H54 (cell line): ENCODE measurements at places on chromosomes 6 and 20.

GRCh38 chr20:58131551-58132142, 96.8 kb downstream of the ANKRD60 start:
- DNase-seq, result peak; percentile 53

- DNase-seq, result no peak
Observed at GRCh38 chr6:36054956-36055355, 27.3 kb downstream of the MAPK14 start.

- peak; percentile 82 for DNase-seq
Observed at GRCh38 chr6:44655412-44656342, 268.2 kb downstream of the CDC5L start.

- DNase-seq, result no peak
Observed at GRCh38 chr6:33189164-33189563, 3.1 kb downstream of the COL11A2 start.

DNA sequence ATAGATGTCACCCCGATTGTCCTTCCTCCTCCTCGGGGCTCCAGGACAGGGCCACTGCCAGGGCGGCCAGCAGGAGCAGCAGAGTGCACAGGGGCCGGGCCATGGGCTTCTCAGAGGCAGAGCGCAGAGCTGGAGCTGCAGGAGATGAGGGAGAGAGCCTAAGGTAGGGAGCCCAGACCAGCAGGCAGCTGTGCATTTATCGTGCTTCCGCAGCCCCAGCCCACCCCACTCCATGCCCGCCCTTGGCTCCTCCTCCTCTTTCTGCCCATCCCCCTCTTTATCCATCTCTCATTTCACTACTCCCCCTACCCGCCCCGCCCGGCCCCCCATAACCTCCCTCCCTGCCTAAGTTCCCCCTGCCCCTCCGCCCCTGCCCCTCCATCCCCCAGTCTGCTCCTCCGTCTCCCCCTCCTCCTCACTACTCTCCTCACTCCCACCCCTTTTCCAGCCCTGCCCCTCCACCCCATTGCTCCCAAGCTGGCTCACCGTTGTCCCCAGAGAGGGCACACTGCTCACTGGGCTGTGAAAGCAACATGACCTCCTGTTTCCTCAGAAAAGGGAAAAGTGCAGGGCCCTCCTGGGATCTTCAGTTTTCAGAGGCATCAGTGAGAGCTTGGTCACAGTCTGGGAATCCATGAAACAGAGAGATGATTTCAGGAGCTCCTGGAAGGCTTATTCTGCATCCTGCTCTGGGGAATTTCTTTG, 25.5 kb upstream of the CST1 start:
- no peak for DNase-seq

DNA sequence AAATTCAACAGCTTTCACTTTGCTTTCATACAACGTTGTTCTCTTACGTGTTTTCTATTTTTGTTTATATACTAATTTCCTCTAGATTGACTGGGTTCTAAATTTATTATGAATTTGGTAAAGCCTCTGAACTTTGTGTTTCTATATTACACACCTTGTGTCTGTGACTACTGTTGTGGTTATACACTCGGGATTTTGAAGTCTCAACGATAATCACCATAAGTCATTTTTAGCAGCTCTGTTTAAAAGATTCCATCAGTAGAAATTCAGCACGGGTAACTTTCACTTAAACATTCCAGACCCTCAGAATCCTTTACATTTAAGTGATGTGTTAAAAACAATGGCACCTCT, 31.8 kb upstream of the HBS1L start:
- no peak for DNase-seq

DNA sequence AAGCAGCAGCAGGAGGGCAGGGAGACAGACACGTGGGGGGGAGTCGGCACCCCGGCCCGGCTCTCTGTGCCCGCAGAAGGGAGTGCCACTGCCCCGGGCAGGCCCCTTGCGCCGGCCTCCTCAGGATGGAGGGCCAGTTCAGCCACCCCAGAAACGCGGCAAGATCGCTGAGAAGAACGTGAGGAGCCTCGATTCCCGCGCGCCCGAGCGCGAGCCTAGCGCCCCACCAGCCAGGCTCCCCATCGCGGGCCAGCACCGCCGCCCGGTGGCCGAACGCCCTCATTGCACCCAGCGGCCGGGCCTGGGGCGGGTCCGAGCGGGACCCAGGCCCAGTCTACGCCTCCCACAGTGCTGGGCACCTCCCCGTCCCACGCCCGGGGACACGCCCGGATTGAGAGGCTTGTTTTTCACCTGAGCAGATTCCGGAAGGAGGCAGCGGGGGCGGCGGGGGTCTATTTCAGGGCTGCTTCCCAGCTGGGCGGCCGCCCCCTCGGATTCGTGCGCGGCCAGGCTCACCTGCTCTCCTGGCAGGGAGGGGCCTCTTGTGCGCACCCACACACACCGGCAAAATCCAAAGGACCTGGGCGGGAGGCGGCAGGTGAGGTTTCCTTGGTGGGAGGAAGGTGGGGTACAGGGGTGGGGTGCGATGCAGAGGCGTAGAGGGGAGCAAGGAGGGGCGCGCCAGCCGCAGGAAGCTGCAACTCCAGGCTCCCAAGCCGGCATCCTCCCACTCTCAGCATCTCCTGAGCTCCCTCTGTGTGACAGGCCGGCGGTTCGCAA, 9.0 kb upstream of the GRM4 start:
- DNase-seq, result peak; percentile 90

- DNase-seq, result no peak
Observed at GRCh38 chr6:11473008-11473740, 64.4 kb upstream of the TMEM170B start.

DNA sequence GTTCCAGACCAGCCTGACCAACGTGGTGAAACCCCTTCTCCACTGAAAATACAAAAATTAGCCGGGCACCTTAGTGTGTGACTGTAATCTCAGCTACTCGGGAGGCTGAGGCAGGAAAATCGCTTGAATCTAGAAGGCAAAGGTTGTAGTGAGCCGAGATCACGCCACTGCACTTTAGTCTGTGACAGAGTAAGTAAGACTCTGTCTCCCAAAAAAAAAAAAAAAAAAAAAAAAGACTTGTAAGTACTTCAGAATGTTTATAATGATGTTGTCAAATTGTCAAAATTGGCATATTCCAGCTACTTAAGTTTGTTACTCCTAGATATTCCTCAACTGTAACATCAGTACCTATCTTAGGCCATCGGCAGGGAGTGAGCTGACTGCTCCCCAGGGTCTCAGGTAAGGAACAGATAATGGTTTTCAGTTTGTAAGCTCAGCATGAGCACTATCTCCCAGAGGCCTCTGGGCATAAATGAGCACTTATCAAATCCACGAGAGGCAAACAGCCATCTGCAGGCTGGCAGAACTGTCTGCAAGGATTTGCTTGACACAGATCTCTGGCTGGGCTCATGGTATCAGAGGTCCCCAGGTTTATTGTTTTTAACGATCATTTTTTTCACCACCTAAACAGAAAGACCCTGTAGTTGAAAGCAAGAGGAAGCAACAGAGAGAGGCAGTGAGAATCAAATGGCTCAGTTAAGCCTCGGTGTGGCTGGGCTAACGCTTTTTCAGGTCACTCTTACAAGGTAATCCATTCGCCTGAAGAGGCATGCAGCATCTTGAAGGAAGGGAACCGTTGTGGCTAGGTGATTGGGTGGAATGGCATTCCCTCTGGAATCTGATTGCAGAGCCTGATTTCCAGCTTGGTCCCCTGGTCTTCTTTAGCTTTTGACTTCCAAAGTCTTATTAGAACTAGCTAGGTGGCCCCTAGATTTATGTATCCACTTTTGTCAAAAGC, 115.9 kb downstream of the LY86 start:
- no peak for DNase-seq

GRCh38 chr6:140677781-140678528, 1303.5 kb upstream of the CITED2 start:
- DNase-seq, result no peak

- no peak for DNase-seq
Observed at GRCh38 chr20:61056627-61057442, 195.2 kb upstream of the CDH4 start.

GRCh38 chr20:21101453-21101931, 4.7 kb downstream of the LINC00237 start:
- DNase-seq, result no peak

DNA sequence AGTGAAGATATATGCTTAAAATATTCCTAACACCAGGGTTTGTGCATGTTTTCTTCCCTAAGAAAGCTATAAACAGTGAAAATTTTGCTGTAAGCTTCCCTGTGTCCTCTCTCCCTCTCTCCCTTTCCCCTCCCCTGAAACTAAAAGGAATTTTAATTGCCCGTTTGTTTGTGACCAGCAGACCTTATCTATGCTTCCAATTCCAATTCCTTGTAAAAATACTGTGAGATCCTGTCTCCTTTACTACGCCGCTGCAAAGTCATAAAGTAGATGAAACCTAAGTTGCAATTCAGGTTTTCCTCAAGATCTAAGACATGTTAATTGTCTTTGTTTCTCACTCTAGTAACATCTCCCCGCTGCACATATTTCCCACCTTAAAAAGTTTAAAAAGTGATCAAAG, 82.3 kb downstream of the DNAH8 start:
- no peak for DNase-seq

- DNase-seq, result no peak
Observed at GRCh38 chr6:14695579-14695978, 550.3 kb upstream of the JARID2 start.

DNA sequence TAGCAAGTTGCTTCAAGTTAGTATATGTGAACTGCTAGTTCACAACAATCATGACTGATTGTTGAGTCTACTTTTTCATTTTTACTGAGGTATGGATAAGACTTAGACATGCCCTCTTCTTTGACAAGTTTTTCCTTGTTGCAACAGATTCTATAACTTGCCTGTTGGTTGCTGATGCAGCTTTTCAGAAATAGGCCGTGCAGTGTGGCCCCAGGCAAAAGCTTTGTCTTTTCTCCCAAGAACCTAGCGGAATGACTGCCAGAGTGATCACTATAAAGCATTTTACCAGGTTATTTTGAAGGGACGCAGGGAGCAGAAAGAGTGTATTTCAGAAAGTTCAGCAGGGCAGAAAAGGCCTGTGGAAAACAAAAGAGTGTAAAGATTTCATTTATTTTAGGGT, 16.0 kb downstream of the HECA start:
- DNase-seq, result no peak

DNA sequence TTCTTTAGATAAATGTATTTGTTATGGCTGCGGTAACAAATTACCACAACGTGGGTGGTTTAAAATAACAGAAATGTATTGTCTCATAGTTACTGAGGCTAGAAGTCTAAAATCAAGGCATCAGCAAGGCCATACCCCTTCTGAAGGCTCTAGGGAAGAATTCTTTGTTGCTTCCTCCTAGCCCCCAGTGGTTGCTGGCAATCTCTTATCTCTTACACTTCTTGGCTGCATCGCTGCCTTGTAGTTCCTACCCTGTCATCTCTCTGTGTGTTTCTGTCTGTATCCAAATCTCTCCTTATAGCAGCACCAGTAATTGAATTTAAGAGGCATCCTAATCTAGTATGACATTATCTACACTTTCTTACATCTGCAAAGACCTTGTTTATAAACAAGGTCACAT, 534.7 kb downstream of the PHF3 start:
- no peak for DNase-seq

GRCh38 chr20:13147071-13147963, 73.8 kb upstream of the ISM1 start:
- no peak for DNase-seq

DNA sequence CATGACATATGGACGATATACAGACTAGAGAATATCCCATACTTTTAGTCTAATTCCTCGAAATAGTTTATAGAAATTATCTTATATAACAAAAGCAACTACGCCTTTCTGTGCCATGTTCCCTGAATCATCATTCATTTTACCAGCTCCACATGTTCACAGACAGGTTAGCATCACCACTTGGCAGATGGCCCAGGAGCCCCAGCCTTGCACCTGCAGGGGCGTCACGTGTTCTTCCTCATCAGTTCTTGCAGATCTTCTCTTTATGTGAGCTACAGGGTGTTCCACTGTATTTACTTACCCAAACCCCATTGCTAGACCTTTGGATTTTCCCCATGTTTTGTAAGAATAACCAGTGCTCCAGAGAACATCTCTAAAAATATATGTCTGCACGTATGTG, 12.6 kb upstream of the BNIP5 start:
- DNase-seq, result no peak

GRCh38 chr6:166556336-166556735, 30.1 kb downstream of the RAMACL start:
- no peak for DNase-seq

DNA sequence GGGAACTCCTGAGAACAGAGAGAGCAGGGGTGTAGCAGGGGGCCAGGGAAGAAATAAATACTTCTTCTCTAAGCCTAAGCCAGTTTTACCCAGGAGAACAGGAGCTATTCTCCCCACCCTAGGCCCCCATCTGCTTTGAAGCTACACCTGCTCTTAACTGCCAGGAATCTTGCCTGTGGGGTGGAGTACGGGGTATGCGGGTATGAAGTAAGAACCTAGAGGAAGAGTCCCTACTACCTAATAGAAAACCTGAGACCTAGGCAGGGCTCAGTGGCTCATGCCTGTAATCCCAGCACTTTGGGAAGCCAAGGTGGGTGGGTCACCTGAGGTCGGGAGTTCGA, 1.5 kb downstream of the SLC29A1 start:
- no peak for DNase-seq

DNA sequence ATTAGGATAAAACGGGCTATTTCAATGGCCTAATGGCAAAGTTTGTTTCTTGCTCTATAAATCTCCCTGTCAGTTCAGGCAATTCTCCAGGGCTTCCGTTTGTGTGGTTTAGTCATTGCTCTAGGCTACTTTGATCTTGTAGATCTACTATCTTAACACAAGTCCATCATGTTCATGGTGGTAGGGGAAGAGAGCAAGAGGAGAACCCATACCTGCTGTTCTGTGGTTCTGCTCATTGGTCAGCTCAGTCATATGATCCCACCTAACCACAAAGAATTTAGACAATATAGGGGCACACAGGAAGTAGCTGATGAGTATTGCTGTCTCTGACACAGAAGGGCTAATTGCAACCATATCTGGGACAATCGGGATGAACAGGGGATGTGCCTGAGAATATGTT, 4.9 kb upstream of the DEK start:
- DNase-seq, result peak; percentile 42

DNA sequence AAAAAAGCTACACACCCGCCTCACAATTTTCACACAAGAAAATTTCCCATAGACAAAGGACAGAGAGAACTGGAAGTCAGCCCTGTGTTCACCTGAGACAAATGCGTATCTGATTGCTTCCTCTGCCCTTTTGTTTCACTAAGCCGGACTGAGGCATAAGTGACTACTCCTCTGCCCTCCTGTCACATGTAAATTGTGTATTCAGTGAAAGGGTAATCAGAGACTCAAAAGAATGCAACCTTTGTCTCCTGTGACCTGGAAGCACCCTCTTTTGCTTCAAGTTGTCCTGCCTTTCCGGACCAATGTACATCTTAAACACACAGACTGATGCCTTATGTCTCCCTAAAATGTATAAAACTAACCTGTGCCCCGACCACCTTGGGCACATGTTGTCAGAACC, 483.8 kb upstream of the EYS start:
- no peak for DNase-seq

DNA sequence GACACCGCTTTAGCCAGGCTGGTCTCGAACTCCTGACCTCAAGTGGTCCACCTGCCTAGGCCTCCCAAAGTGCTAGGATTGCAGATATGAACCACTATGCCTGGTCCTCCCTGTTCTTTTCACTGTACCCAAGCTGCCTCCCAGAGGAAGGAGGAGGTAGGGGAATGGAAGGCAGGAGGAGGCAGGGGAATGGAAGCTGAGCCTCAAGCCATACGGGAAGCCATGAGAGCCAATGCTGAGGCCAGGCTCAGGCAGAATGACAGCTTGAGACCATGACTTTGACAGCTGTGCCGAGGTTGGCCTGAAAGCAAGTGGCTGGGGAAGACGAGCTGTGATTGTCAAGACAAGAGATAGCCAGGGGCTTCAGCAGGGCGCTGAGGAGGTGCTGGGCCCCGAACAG, 13.6 kb upstream of the ZNF335 start:
- no peak for DNase-seq

- no peak for DNase-seq
Observed at GRCh38 chr6:26543953-26544352, 5.8 kb downstream of the HMGN4 start.
